ENCODE measurements at places on chromosomes 11 and 22.

DNA sequence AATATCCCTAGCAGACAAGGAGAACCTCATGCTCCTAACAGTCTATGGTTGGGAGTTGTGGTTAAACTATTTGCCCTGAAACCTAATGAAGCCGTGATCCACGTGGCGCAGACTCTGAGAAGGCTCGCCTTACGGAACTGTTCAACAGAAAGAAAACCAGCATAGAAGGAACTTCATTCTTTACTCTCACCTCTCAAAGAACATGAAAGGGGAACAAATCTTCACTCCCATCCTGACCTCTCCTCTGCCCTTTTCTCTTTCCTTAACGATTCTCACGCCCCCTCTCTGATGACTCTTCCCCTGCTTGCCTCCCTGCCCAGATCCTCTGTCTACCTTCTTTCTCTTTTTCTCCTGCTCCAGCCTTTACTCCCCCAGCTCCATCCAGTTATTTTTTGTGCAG, 54.2 kb downstream of the IRAG1 start:
- DNase-seq, result no peak

GRCh38 chr11:77174559-77174958, 46.5 kb downstream of the MYO7A start:
- DNase-seq, result no peak

- no peak for DNase-seq
Observed at GRCh38 chr11:58926251-58926650, 13.0 kb upstream of the GLYATL1 start.

DNA sequence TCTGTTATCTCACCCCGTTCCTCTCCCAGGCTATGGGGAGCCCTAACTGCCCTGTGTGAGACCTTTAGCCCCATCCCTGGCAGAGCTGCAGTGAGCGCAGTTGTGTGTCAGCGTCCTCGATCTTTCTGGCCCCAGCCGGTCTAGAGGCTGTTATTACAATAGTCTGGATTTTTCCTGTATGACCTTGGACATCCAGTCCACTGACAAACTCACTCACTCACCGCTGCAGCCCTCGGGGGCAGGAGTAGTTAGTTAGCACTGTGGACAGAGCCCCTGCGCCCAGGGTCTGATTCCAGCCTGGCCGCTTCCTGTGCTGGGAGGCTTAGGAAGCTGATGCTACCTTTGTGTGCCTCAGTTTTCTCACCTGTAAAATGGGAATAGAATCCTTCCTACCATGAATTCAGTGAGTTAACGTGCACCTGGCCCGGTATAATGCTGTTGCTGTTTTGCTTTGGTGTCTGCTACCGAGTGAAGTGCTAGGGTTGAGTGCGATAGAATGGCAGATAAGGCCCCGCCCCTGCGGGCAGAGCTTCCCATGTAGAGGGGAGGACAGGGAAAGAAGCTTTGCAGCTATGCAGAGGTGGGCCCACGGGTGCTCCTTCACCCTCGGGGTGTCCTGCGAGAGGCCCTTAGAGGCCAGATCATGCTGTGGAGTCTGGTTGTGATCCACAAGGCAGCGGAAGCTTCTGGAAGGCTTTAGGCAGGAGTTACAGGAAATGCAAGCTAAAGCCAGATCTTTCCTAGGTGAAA, 3.0 kb downstream of the LRP5 start:
- DNase-seq, result no peak

- DNase-seq, result no peak
Observed at GRCh38 chr11:128151780-128152179, 435.6 kb downstream of the ETS1 start.

DNA sequence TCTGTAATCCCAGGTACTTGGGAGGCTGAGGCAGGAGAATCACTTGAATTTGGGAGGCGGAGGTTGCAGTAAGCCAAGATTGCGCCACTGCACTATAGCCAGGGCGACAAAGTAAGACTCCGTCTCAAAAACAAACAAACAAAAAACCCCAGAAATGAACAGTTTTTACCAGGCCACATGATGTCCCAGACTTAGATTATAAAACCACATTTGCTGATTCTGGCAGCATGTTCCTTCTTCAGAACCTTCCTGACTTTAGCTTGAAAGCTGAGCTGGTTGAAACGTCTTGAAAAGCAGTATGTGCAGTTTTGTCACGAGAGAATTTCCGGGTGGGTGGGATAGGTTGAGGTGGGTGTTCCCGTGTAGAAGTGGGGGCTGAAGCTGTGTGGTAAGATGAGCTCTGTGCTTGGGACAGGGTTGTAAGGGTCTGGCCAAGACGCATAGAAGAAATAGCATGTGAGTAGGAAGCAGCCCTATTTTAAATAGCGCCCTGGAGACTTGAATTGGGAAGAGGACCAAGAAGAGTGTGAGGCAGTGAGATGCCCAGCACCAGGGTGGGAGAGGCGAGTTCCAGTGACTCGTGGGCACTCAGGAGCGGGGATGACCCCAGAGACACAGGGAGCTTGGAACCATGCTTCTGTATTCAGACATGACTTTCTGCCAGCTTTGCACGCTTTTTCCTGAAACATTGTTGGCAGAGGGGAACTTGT, 7.6 kb downstream of the AP2A2 start:
- DNase-seq, result no peak

- no peak for DNase-seq
Observed at GRCh38 chr11:79492008-79492407, 51.2 kb upstream of the TENM4 start.

- no peak for DNase-seq
Observed at GRCh38 chr11:78784321-78785061, 209.8 kb upstream of the NARS2 start.

DNA sequence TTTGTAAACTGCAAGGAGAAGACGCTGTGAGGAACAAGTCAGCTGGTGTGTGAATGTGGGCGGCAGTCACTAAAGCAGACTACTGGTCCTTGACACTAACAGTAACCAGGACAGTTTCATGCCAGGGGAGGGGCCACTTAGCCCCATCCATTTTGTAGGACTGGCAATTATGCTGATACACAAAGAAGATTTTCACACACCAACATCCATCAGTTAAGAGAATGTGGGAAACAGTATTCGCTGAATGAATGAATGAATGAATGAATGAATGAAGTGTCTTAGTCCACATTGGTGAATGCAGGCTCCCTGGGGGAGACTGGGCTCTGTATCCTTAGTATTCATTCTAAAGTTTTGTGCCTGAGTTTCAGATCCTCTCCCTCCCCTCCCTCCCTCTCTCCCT, 590.4 kb downstream of the BRD1 start:
- DNase-seq, result no peak

DNA sequence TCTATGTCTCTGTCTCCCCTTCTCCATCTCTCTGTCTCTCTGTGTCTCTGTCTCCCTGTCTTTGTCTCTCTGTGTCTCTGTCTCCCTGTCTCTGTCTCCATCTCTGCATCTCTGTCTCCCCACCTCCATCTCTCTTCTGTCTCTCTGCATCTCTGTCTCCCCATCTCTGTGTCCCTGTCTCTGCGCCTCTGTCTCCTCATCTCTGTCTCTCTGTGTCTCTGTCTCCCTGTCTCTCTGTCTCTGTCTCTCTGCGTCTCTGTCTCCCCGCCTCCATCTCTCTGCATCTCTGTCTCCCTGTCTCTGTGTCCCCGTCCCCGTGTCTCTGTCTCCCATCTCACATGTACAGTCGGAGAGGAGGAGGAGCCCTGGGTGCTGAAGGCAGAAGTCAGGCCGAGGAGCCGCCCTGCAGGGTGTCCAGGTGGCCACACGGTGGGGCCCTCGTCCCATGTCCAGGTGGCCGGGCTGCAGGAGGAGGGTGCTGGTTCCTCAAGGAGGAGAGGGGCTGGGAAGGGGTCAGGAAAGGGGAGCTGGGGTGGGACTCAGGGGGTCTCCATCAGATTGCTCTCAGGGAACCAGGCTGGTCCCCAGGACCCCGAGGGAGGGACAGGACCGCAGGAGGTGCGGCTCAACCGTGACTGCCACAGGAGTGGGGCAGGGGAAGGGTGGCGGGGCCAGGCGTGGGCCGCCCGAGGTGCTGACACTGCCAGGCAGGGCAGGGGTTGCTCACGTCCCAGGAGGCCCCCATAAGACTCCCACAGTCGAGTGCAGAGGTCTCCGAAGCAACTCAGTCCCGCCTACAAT, 25.6 kb upstream of the TH start:
- peak; percentile 54 for DNase-seq

GRCh38 chr11:132228746-132229325, 858.4 kb downstream of the NTM start:
- no peak for DNase-seq

Data from activated CD4-positive, alpha-beta T cell treated with anti-CD3 and anti-CD28 coated beads, Interleukin-2, amount 50 U/mL, for 4 hours (primary cell).